Mucosa of descending colon (tissue), 3 donors: ENCODE measurements at places on chromosomes 16 and 17.

DNA sequence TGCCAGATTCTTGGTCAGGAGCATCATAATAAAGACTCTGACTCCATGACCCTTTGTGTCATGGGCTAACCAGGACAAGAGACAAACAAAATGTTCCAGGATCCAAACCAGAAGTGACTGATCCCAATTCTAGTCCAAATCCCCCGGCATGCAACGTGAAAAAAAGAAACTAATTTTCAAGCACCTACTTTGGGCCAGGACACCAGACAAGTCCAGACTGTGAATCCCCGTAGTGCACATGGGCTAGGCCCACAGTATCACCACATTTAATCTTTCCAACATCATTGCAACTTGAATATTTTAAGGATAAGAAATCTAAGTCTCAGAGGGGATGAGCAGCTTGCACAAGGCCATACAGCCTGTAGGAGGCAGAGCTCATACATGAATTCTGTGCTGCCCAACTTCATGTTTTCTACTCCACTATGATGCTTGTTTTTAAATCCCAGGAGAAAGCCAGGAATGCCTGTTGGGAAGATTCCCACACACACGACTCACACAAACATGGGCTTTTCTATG, 365.7 kb downstream of the NPIPA8 start:
- peak; percentile 18 for DNase-seq

- peak; percentile 47 for DNase-seq
Measured at GRCh38 chr16:3101018-3101840, 2.1 kb upstream of the ZSCAN10 start.

- no peak for DNase-seq
Measured at GRCh38 chr17:64580384-64581315, 73.9 kb downstream of the CEP95 start.

DNA sequence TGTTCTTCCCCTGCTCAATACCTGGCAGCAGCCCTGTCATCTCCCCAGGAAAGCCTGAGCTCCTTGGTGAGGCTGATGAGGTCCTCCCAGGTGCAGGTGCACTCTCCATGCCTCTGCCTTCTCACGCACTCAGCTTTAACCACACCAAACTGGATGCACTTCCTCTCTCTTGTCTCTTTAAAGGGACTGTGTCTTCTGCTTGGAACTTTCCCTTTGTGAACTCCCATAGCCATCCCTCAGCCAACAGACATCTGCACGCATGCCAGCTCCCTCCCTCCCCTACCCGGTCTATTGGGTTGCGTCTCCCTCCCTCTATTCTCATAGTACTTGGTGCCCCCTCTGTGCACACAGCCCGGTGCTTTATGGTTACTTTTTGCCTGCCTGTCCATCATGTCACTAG, 231.2 kb downstream of the MSI2 start:
- DNase-seq, result no peak

DNA sequence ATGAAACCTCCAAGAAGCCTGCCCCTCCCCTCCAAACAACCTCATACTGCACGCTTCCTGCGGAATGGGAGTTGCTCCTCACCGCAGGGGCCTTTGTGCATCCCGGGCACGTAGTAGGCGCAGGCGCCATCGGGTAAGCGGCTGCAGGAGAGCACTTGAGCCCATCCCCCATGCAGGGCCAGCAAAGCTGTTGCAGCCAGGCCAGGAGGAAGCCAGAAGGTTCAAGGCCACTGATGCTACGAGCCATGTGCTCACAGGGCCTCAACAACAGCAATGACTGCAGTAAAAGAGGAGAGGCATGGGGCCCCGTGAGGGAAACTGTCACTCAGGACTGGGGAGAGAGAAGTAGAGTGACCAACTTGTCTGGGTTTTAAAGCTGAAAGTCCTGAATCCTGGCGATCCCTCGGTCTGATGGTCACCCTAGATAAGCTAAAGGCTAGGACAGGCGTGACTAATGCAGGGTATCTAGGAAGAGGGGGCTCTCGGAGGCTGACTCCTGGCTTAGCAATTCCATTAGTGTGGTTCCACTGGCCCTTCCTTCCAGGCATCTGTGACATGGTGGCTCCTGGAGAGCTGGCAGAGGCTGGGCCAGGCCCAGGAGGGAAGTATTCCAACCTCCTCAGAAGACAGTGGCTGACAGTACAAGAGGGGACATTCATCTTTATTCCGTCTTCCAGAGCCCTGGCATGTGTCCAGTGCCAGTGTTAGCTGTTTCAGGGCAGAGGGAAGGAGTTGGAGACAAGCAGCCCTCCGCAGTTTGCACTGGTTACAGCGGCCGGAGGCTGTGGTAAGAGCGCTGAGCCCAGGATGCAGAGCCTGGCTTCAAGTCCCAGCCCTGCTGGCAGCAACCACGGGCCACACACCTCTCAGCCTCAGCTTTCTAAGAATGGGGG, 20.8 kb downstream of the GOSR2 start:
- no peak for DNase-seq

GRCh38 chr17:77471984-77472461, 331.3 kb downstream of the SEC14L1 start:
- DNase-seq, result no peak

DNA sequence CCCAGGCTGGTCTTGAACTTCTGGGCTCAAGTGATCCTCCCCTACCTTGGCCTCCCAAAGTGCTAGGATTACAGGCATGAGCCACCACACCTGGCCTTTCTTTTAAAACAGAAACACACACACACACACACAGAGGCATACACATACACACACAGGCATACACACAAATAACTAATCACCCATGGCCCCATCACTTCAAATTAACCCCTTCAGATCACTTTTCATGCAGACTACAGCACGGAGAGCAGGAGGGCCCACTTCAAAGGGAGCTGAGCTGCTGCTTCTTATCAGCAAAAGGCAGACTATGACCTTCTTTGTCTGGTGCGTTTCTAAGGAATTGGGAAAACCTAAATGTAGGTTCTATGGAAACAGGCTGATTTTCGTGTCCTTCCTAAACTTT, 1.9 kb downstream of the CLCN7 start:
- DNase-seq, result no peak

- no peak for DNase-seq
Measured at GRCh38 chr17:9451934-9452333, 123.7 kb downstream of the STX8 start.

- DNase-seq, result no peak
Measured at GRCh38 chr16:74623214-74623838, 16.4 kb upstream of the GLG1 start.

- peak; percentile 35 for DNase-seq
Measured at GRCh38 chr16:77499373-77500285, 64.8 kb upstream of the ADAMTS18 start.
